Activated CD8-positive, alpha-beta memory T cell treated with anti-CD3 and anti-CD28 coated beads, Interleukin-2, amount 50 U/mL, for 48 hours (primary cell): ENCODE measurements at places on chromosomes 16 and 17.

- no peak for DNase-seq
These were observed 18.5 kb upstream of the CPD start for GRCh38 chr17:30360086-30360808.

GRCh38 chr17:82948081-82948511 is 108.3 kb upstream of the ZNF750 start:
- DNase-seq, result no peak

GRCh38 chr17:80260069-80260535 is 550 bp upstream of the RNF213 start:
- DNase-seq, result peak; percentile 87

GRCh38 chr17:37557482-37557881 is 51.7 kb downstream of the SYNRG start:
- no peak for DNase-seq

- no peak for DNase-seq
These were observed 4.2 kb upstream of the MAP3K14 start for GRCh38 chr17:45320931-45321461.

DNA sequence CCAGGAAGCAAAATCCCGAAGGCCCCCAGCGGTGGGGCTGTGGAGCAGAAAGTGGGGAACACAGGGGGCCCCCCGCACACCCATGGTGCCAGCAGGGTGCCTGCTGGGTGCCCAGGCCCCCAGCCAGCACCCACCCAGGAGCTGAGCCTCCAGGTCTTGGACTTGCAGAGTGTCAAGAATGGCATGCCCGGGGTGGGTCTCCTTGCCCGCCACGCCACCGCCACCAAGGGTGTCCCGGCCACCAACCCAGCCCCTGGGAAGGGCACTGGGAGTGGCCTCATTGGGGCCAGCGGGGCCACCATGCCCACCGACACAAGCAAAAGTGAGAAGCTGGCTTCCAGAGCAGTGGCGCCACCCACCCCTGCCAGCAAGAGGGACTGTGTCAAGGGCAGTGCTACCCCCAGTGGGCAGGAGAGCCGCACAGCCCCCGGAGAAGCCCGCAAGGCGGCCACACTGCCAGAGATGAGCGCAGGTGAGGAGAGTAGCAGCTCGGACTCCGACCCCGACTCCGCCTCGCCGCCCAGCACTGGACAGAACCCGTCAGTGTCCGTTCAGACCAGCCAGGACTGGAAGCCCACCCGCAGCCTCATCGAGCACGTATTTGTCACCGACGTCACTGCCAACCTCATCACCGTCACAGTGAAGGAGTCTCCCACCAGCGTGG is 6.5 kb downstream of the CBX2 start:
- no peak for DNase-seq

DNA sequence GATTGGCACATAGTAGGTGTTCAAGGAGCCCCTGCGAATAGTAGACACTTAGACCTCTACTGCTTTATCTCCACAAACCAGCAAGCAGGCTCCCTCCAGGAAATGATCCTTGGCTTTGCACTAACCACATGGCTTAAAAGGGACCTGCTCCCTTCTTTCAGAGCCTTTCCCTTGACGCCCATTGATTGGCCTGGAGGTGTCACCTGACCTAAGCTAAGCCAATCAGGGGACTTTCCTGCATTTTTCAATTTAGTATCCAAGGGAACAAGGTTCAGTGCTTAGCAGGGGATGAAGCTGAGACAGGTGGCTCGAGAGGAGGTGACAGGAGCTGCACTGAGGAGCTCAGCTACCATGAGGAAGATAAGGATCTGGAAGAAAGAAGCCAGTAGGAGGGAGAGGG is 52.8 kb downstream of the CLEC19A start:
- DNase-seq, result no peak

GRCh38 chr16:11263737-11264136 is 5.4 kb downstream of the TNP2 start:
- DNase-seq, result peak; percentile 72

DNA sequence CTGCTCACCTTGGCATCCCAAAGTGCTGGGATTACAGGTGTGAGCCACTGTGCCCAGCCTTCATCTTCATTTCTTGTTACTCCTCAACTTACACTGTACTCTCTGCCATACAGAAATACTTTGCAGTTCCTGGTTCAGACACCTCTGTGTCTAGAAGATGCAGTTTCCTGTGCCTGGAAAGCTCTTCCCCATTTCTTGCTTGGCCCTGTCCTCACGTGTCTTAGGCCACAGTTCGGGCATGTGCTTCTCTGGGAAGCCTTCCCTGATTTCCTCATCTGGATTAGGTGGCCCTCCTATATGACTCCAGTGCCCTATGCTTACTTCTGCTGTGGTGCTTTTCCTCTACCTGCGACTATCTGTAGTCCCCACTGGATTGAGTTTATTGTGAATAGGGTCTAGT is 26.5 kb upstream of the CDR2 start:
- no peak for DNase-seq

DNA sequence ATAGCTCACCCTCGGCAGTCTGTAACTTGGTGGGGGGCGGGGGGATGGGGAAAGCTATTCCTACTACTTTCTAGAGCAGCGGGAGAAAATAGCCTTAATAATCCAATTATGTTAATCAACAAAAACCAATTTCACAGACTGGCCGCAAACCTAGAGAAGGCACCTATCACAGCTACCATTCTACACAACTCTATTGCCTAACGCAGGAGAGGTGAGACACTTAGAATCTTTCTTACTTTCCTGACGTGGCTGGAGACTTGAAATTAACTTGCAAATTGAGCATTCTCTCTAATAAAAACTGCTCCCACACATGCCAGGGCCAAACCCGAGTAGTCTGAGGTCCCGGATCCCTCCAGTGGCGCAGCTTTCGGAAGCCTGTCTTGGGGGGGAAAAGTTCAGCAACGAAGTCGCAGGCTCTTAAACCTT is 794 bp downstream of the SMG6 start:
- DNase-seq, result no peak

GRCh38 chr17:16383216-16383615 is 2.3 kb downstream of the UBB start:
- no peak for DNase-seq

DNA sequence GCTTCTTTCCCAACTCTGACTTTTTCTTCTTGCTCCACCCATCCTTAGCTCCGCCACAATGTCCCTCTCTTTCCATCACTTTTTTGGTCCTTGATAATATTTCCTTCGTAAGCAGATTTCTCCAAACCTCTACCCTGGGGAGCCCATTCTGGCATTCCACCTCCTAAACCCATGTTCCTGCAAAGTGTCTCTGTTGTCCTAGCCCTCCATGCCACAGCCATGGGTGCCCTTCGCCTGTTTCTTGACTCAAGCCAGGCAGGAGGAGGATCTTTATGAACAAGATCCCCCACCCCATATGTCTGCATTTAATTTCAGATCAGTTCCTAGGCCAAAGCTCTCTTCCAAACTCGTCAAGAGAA is 42.4 kb downstream of the GAS7 start:
- DNase-seq, result no peak

DNA sequence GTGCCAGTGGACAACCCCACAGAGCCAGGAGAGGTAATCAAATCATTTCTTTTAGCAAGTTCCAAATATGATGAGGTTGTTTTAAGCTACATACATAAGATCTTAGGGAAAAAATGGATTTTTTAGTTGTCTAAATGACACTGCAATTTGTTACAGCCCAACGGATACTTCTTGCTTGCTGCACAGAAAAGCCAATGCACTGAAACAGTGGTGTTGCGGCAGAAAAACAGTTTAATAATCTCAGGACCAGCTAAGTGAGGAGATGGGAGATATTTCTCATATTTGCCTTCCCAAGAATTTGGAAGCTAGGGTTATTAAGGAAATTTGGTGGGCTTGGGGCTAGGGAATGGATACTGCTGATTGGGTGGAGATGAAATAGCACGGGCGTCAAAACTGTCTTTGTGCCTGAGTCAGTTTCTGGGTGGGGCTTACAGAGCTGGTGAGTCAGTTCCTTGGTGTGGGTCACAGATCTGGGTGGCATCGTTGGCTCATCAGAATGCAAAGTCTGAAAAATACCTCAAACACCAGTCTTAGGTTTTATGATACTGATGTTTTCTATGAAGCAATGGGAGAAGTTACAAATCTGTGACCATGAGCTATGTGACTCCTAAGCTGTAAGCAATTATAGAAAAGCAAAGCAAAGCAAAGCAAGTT is 255.4 kb downstream of the IRX3 start:
- DNase-seq, result no peak

GRCh38 chr16:17423221-17423620 is 47.5 kb downstream of the XYLT1 start:
- DNase-seq, result no peak

- DNase-seq, result no peak
These were observed 8.3 kb upstream of the CDRT15 start for GRCh38 chr17:14245002-14245401.

GRCh38 chr16:88045820-88046303 is 94.6 kb downstream of the BANP start:
- no peak for DNase-seq

GRCh38 chr16:23304620-23305019 is 2.5 kb downstream of the SCNN1B start:
- DNase-seq, result no peak

GRCh38 chr16:65069065-65069464 is 52.8 kb downstream of the CDH11 start:
- no peak for DNase-seq

DNA sequence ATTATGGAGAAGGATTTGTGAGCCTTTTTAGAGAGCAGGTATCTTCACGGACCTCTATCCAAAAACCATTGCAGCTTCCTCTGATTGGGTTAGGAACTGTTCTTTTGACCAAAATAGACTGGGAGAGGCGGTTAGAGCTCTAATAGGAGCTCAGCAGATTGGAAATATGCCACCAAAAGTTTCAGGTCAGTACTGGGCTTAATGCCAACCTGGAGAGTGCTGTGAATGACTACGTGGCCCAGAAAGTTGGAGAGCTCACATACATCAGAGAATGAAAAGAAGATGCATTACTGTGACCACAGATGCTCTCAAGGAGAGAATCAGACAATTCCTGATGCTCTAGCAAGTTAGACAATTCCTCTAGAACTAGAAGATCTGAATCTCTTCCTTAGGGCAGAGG is 86.5 kb downstream of the ABCA8 start:
- DNase-seq, result no peak

DNA sequence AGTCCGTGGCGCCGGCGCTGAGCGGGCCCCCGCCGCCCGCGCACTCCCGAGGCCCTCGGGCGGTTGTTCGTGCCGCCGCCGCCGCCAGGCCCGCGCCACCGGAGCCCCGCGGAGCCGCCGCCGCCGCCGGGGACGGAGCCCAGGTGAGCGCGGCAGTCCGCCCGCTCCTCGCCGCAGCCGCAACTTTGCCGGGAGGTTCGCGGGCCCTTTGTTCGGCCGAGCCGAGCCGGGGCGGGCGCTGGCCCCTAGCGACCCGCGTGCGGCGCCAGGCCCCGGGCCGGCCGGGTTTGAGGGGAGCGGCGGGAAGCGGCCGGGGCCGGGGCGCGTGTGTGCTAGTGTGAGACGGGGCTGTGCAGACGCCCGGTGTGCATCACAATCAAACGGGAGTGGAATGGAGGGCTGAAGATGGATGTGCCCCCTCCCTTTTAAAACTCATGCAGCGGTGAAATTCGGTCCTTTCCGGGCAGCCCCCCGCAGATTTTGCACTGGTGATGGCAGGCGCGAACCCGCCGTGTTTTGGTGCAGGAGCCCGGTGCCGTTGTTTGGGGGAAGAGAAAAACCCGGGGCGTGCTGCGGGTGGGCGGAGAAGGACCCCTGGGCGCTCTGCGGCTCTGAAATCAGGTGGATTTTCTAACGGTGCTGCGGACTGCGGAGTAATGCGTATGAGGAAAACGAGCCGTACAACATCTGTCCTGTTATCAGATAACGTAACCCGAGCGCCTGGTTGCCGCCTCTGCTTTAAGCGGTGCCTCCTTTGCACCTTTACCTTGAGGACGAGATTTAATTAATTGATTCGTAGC is 823 bp downstream of the TNRC6C start:
- peak; percentile 68 for DNase-seq

DNA sequence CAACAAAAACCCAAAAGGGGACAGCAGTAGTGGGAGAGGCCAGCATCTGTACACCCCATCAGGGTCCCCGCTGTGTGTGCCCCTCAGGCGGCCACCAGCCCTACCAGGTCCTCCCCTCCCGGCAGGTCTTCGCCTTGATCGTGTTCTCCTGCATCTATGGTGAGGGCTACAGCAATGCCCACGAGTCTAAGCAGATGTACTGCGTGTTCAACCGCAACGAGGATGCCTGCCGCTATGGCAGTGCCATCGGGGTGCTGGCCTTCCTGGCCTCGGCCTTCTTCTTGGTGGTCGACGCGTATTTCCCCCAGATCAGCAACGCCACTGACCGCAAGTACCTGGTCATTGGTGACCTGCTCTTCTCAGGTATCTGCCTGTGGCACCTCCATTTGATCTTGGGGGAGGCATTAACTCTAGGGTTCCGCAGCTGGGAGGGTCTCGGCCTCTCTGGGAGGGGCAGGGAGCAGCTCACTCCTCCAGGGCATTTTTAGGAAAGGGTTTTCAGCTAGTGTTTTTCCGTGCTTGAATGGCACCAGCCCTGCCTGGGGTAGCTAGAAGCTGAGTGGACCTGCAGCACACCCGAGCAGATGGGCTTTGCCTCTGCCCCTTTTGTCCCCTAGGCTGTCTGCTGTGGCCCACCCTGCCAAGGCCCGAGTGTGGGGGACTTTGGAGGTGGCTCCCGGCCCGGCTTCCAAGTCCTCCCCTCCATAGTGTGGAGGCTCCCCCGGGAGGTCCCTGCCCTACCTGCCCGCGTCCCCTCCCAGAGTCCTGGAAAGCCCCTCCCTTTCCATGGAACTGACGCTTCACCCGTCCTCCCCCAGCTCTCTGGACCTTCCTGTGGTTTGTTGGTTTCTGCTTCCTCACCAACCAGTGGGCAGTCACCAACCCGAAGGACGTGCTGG is 2.6 kb downstream of the SYNGR2 start:
- peak; percentile 63 for DNase-seq

GRCh38 chr16:3187798-3188674 is at the start of gene OR1F1:
Gene OR1F1 (plus strand): TSS chr16:3188204.
- peak; percentile 90 for DNase-seq

DNA sequence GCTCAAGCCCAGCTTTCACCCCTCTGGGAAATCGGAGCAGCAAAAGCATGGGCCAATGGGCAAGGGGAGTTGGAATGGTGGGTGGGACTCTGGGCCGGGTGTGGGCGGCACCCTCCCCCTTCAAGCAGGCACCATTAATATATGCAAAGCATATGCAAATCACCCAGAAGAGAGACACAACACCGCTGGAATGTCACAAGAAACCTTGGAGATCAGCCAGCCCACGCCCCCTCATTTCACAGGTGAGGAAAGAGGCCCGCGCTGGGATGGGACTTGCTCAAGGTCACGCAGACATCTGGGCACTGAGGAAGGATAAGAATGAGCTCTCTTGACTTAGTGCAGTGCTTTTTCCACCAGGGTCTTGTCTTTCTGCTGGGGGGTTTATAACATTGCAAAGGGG is 4.8 kb downstream of the SRCIN1 start:
- DNase-seq, result no peak

DNA sequence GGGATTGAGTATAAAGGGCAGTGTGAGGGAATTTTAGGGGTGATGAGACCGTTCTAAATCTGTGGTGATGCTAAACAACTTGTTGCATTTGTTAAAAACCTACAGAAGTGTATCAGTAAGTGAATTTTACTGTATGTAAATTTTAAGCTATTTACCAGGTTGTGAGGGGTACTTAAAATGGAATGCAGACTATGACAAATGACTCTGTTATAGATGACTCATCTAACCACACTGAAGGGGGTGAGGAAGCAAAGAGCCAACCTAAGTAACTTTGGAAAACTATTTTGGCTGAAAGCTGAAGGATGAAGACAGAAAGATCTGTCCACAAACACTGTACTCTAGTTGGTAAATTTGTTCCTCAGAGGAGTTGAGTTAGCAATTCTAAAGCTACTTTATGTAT is 5.3 kb upstream of the MKS1 start:
- no peak for DNase-seq
